ENCODE measurements at places on chromosomes 12 and 14.

DNA sequence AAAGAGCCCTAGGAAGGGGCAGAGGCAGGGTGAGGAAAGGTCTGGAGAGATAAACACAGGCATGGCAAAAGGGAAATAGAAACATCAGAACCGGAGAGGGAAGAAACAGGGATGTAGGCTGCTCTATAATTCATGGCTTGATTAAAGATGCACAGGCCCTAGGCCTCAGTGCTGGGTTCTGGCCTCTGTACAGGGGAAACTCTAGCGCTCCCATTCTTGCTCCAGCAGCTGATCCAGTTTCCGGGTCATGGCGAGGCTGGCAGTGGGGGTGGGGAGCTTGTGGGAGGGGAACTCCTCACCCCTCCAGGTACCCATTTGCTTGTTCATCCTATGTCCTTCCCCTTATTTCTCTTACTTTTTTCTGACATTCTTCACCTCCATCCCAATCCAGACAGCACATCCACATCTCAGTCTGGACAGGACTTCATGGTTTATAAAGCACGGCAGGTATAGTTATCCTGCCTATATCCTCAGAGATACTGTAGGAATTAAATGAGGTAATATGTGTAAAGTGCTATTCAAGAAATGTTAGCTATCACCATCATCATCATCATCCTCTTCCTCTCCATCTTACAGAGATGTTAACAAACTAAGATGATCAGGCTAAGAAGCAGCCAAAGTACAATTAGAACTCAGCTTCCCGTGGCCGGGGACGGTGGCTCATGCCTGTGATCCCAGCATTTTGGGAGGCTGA lies 8.0 kb upstream of the GPR84 start:
- no peak for DNase-seq

GRCh38 chr14:79037593-79037992 lies 867.4 kb downstream of the NRXN3 start:
- DNase-seq, result no peak

GRCh38 chr12:123854918-123855317 lies 92.8 kb downstream of the DNAH10 start:
- no peak for DNase-seq

- no peak for DNase-seq
Observed at GRCh38 chr14:64728856-64729255, 24.6 kb downstream of the PLEKHG3 start.

- DNase-seq, result no peak
Observed at GRCh38 chr12:18651525-18651924, 86.3 kb downstream of the PLCZ1 start.

GRCh38 chr14:100081997-100082625 lies 16.9 kb downstream of the EVL start:
- DNase-seq, result no peak

DNA sequence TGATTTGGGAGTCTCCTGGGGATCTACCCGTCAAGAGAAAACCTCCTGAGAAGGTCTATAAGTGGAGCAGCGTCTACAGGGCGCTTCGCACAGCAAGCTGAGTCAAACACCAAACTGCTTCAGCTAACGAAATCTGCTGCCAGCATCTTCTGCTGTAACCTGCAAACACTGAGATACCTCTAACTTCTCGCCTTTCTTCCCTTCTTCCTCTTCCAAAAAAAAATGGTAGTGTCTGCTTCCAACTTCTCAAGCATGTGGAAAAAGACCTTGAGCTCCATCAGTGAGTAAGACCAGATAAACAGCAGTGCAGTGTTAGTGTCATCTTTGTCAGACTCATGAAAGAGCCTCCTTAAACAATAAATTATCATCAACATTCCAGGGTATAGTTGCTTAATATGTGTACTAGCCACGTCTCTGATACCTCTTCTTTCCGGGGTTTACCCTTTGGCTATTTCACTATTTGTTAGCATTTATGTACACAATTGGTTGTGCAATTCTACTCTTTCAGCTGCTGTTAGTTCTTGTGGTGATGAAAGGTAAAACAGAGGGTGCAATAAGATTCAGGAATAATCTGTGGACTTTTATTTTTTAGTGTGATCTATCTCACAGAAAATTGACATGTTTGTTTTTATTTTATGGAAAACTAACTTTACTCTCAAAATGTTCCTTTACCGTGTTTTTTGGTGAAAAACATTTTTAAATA lies 81.6 kb downstream of the LLPH start:
- DNase-seq, result no peak

- DNase-seq, result no peak
Observed at GRCh38 chr14:42110167-42110566, 503.5 kb downstream of the LRFN5 start.

- no peak for DNase-seq
Observed at GRCh38 chr14:89013098-89013504, 188.7 kb downstream of the TTC8 start.

- no peak for DNase-seq
Observed at GRCh38 chr12:91618281-91618680, 435.7 kb upstream of the DCN start.

GRCh38 chr12:66131067-66131688 lies 628 bp upstream of the LLPH start:
- DNase-seq, result no peak

GRCh38 chr14:23113431-23114119 lies 5.5 kb downstream of the CEBPE start:
- no peak for DNase-seq

GRCh38 chr12:80317307-80317706 lies 126.7 kb upstream of the PTPRQ start:
- DNase-seq, result no peak

GRCh38 chr12:6573001-6573400 lies 4.9 kb upstream of the NOP2 start:
- no peak for DNase-seq

GRCh38 chr14:103398427-103399195 lies 13.4 kb downstream of the MARK3 start:
- DNase-seq, result no peak

- no peak for DNase-seq
Observed at GRCh38 chr14:38999949-39000348, 103.1 kb downstream of the SEC23A start.

- no peak for DNase-seq
Observed at GRCh38 chr12:52402377-52402776, 3.8 kb downstream of the KRT82 start.

GRCh38 chr14:103423050-103423461 lies 37.8 kb downstream of the MARK3 start:
- DNase-seq, result no peak

DNA sequence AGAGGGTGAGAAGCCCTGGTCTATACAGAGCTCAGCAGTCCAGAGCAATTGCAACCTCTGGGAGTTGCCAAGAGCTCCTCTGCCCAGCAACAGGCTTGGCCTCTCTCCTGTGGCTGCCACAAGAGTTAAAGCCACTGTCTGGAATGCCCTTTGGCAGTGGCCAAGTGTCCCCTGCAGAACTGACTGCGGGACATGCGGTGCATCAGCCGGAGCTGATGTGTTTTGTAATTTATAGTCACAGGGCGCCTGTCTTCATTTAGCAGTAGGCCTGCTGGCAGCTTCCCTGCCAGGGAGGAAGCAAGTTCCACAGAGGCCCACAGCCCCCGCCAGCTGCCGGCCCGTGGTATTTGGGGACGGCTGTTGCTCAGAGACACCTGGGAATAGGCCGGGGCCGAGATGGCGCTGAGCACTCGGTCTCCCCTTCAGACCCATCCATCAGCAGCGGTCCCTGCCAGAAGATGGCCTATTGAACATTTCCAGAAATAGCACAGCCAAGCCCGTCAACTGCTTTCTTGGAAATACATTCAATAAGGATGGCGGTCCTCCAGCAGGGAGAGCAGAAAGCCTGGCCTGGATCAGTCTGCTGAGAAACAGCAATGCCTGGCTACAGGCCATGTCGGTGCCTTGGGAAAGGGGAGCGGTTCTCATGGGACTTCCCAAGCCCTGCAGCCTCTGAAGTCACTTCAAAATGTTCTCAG lies 217.4 kb downstream of the CRADD start:
- peak; percentile 75 for DNase-seq

GRCh38 chr14:24368562-24369252 lies 723 bp downstream of the NFATC4 start:
- no peak for DNase-seq

GRCh38 chr14:100471441-100472093 lies 115.7 kb downstream of the BEGAIN start:
- DNase-seq, result no peak

DNA sequence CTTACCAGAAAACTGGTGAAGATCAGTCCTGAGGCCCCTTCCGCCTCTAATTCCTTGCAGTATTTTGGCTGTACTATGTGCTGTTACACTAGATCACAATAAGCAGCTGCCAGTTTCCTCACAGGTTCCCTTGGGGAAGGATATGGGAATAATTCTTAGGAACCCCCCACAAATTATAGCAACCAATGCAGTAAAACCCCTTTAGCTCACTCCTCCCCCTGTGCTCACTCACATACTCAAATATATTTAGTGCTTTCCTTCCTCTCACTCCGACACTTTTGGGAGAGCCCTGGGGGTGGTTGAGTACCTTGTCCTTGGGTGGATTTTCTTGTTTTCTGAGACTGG lies 162.7 kb downstream of the ETV6 start:
- DNase-seq, result no peak

DNA sequence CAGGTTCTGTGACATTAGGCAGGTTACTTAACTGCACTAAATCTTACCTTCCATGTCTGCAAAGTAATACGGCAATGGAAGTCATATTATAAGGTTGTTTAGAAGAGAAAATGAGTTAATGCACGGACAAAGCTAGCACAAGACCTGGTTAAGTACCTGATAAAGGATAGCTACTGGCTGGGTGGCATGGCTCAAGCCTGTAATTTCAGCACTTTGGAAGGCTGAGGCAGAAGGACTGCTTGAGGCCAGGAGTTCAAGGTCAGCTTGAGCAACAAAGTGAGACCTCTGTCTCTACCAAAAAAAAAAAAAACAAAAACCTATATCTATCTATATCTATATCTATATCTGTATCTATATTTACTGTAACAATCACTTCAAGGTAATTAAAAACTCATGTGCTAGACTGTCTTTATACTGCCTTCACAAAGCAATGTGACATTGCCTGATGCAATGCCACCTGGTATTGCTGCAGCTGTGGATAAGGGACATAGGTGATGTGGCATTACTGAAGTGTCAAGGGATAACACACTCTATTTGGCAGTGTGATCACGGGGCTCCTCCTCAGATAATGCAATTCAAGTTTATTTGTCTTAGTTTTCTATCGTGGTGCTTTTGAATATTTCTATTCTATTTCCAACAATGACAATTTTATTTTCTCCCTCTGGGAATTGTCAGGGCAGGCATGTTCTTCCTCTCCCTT lies 107.1 kb downstream of the PAX9 start:
- no peak for DNase-seq

- no peak for DNase-seq
Observed at GRCh38 chr12:9900930-9901329, 19.6 kb downstream of the KLRF2 start.

DNA sequence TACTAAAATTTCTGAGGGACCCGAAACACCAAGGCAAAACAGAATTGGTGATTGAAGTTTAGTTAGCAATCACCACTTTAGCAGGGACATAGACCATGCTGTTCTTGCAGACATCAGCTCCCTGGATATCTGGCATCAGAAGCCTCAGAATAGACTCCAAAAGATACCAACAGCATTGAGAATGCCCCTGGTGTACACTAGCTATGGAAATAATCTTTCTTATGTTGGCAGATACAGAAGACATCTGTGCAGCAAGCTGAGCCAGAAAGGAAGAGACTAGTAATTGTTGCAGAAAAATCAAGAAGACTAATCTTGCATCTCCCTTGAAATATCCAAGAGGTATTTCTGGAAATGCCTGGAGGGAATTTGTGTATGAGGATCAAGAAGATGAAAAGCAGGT lies 521.6 kb downstream of the TRHDE start:
- no peak for DNase-seq

DNA sequence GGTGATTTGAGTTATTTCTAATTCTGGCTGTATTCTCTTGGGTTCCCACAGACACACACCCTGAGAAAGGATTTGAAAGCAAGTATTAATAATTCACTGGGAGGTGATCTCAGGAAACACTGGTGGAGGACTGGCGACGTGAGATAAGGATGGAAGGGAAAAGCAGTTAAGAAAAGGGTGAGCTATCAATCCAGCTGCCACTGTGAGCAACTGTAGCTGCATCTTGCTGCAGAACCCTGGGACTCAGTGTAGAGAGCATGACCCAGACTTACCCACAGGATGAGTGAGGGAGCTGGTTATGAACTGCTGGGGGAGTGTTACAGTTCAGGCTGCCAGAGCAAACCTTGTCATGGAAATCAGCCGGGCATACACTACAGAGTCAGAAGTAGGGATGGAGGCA lies 71.9 kb downstream of the RESF1 start:
- no peak for DNase-seq

- no peak for DNase-seq
Observed at GRCh38 chr12:71752891-71753290, 1.8 kb upstream of the RAB21 start.

DNA sequence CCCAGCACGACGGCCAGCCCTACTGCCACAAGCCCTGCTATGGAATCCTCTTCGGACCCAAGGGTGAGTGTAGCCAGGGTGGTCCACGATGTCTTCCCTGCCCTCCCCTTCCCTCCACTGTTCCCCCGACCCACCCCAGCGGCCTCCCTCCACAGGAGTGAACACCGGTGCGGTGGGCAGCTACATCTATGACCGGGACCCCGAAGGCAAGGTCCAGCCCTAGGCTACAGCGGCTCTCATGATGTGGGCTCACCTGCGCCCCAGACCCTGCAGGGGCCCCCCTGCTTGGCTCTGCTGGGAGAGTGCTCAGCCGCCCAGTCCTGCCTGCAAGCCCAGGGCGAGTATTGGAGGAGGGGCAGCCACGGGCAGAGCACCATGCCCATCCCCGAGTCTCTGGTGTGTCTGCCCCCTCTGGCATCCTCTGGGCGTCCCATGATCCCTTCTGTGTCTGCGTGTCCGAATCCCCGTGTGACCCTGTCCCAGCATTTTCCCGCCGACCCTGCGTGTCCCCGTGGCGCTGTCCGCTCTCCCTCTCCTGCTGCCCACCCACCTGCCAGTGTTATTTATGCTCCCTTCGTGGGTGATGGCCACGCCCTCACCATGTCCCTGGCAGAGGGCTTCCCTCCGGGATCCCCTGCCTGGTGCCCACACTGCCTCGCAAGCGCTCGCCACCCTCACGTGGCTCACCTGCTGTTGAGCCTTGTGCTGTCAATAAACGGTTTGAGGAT lies 5.0 kb downstream of the CRIP2 start:
- DNase-seq, result no peak

- no peak for DNase-seq
Observed at GRCh38 chr12:38411426-38411825, 94.9 kb downstream of the ALG10B start.

DNA sequence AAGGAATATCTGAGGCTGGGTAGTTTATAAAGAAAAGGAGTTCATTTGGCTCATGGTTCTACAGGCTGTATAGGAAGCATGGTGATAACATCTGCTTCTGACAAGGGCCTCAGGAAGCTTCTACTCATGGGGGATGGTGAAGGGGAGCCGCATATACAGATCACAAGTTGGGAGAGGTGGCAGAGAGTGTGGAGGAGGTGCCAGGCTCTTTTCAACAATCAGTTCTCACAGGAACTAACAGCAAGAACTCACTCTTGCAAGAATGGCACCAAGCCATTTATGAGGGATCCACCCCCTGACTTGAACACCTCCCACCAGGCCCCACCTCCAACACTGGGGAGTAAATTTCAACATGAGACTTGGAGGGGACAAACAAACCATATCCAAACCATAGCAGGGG lies 3.5 kb upstream of the TSPAN11 start:
- DNase-seq, result no peak

Data from thoracic aorta (tissue), 2 donors.